Body of pancreas (tissue), 4 donors: ENCODE measurements at places on chromosomes 4 and X.

GRCh38 chrX:148380650-148381561, 119.5 kb upstream of the AFF2 start:
- peak; percentile 3 for DNase-seq

GRCh38 chrX:153494541-153495361, at the start of gene BGN:
TSS of gene BGN (plus strand) at chrX:153494980. CDS start at chrX:153504632, 9,652 bp downstream.
- no peak for DNase-seq

- no peak for DNase-seq
Measured at GRCh38 chr4:125791896-125792295, 477.1 kb downstream of the FAT4 start.

- DNase-seq = no peak
Measured at GRCh38 chr4:1715002-1715758, 3.1 kb upstream of the SLBP start.

DNA sequence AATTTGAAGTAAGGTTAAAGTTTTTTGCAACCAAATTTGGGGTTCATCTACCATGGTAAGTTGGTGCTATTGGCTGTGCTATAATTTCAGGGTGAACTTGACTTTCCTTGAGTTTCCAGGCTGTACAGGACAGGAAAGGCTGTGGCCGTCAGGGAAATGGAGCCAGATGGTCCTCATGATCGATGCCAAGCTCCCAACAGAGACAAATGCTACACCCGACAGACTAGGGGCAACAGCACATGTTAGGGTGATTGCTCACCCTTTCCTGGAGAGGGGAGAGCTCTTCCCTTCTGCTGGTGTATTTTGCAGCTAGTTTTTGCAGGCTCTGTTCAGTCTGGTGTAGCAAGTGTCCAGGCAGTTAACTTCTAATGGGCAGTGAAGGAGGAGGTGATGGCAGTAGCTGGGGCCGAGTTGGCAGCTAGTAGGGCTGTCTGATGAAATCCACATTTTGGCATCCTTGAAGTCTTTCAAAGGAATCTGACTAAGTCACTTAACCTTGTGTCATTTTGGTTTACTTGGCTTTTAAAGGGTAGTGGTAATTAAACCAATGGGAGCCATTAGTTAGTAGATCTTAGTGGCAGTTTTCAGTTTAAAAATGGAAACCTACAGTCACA, 47.8 kb downstream of the GAB1 start:
- DNase-seq = no peak
